Uterus (tissue), 4 donors: ENCODE measurements at places on chromosomes 13 and 19. TPM values are rescaled to one million over a fixed set of nuclear protein-coding genes. Genes with fewer than 3 reads are reported as not detected.

UBXN6 gene
- 102 TPM for total RNA-seq

SPIB gene
- total RNA-seq = not detected

UBAC2 gene
- total RNA-seq = 59.3 TPM

PLPPR2 gene
- total RNA-seq = 12.2 TPM

TEKTIP1 gene
- 5.5 TPM for total RNA-seq

ZNF835 gene
- total RNA-seq = 4.8 TPM

CGB2 gene
- total RNA-seq = not detected

GFY gene
- not detected for total RNA-seq

CPB2 gene
- total RNA-seq = not detected

GNG7 gene
- total RNA-seq = 11.1 TPM

GDF15 gene
- 13.1 TPM for total RNA-seq

CACNG6 gene
- not detected for total RNA-seq

ZNF543 gene
- total RNA-seq = 31.2 TPM

ZNF284 gene
- under 0.01 TPM for total RNA-seq

CYSLTR2 gene
- total RNA-seq = 0.59 TPM

ATP8B3 gene
- total RNA-seq = 1.7 TPM

ZNF222 gene
- 0.51 TPM for total RNA-seq

LGALS14 gene
- total RNA-seq = not detected

ZNF155 gene
- total RNA-seq = 14.0 TPM

NANOS3 gene
- total RNA-seq = not detected

PEAK3 gene
- not detected for total RNA-seq

KRTDAP gene
- total RNA-seq = not detected

KLK3 gene
- total RNA-seq = not detected

C19orf44 gene
- 11.9 TPM for total RNA-seq

PTGIR gene
- 0.51 TPM for total RNA-seq

PINLYP gene
- 10.1 TPM for total RNA-seq

KCNRG gene
- 0.51 TPM for total RNA-seq

CTU1 gene
- 8.4 TPM for total RNA-seq

ZNF443 gene
- 15.4 TPM for total RNA-seq

ZNF226 gene
- total RNA-seq = 46.3 TPM

CLEC11A gene
- total RNA-seq = 105 TPM

ZNF738 gene
- 0.59 TPM for total RNA-seq
